Hair follicular keratinocyte (primary cell): ENCODE measurements at places on chromosomes 2 and 18. TPM values are rescaled to one million over a fixed set of nuclear protein-coding genes. Genes with fewer than 3 reads are reported as not detected.

Gene SLC35G4
- not detected in 2 replicates for total RNA-seq

Gene SERPINE2
- total RNA-seq: 152 and 272 TPM in 2 replicates

Gene MAP3K19
- total RNA-seq: not detected in 2 replicates

Gene COLEC12
- 0.38 TPM in 1 of 2 replicates, not detected in the other for total RNA-seq

Gene B4GALT6
- 5.2 and 7.7 TPM in 2 replicates for total RNA-seq
